ENCODE measurements at places on chromosomes 2 and 18. TPM values are rescaled to one million over a fixed set of nuclear protein-coding genes. Genes with fewer than 3 reads are reported as not detected.

TMEM150A gene
- total RNA-seq: 14.3 TPM

CFAP65 gene
- total RNA-seq: not detected

BOLL gene
- total RNA-seq: not detected

RAB6C gene
- total RNA-seq: not detected

ERBB4 gene
- total RNA-seq: 0.75 TPM

All from subcutaneous adipose tissue (tissue), 4 donors.